ELR (cell line): ENCODE measurements at places on chromosomes 7 and 10.
A peak's percentile ranks its signal among the peaks of the same experiment; 100 is the strongest.

- DNase-seq: no peak
Measured at GRCh38 chr7:97819161-97819560, 53.0 kb downstream of the ASNS start.

DNA sequence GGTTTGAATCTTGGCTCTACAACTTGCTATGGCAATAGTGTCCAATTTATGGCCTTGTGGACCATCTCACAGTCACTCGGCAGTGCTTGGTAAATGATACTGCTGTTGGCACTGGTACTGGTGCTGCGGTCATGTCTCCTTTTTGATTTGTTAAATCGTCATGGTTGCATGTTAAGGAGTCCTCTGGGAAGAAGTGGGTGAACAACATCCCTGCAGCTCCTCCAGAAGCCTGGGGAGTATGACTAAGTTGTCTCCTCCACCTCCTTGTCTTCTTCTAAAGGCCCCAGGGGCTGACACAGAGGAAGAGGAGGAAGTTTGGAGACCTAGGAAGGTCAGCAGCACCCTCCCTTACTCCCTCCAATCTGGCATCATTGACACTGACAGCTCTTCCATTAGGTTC is 8.5 kb downstream of the ITPRIP start:
- DNase-seq: peak; percentile 92

DNA sequence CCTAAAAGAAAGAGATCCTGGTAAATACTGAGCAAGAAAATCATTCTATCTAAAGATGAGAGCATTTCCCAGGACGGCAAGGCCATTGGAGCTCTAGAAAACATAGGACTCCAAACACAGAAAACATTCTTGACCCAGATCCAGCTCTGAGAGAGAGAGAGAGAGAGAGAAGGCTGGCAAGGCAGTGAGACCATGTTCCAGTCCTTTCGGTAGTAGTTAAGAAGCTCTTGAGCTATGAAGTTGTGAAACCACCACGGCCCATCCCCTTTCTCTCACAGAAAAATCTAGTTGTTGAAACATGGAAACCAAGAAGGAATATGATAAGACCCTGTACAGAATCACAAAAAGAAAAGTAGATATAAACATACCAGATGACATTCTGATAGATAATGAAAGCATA is 212.4 kb upstream of the NPSR1 start:
- no peak for DNase-seq

- no peak for DNase-seq
Measured at GRCh38 chr10:60591119-60591518, 187.2 kb upstream of the CDK1 start.

- DNase-seq: peak; percentile 76
Measured at GRCh38 chr7:106421181-106421762, 136.5 kb upstream of the NAMPT start.

DNA sequence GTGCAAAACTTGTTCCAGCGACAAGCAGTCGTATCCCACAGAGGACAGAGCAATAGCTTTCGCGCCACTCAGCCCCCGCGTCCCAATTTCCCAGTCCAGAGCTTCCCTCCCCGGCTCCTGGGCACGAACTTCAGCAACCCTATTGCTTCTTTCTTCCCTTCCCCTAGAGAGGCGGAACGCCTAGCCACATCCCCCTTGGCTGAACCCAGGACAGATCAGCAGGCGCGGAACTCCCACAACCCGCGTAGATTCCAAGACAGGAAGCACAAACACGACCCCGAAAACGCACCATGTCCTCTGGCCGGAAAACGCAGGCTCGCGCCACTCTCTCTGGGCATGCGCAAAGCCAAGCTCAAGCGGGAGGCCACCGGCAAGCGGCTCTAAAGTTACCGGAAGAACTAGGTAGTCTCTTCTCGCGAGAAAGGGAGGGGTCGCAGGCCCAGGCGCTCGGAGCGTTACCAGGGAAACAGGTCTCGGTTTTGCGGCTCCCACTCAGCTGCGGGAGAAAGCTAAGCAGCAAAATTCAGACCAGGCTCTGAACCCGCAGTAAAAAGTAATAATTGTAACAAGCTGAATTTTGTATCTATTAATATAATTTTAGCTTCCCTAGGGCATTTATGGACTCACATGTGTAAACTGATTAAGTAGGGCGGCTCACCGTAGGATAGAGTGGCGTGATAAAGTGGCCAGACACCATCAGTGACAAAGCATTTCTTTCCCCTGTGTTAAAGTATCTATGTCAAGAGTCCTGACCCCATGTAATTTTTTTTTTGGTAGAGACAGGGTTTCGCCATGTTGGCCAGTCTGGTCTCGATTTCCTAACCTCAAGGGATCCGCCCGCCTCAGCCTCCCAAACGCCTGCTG is at the start of gene TMEM209:
Gene TMEM209, minus strand, starts transcription at position 323 of the 864 bp plus-strand sequence. Its CDS starts 31 bp downstream, at position 292.
- peak; percentile 98 for DNase-seq

DNA sequence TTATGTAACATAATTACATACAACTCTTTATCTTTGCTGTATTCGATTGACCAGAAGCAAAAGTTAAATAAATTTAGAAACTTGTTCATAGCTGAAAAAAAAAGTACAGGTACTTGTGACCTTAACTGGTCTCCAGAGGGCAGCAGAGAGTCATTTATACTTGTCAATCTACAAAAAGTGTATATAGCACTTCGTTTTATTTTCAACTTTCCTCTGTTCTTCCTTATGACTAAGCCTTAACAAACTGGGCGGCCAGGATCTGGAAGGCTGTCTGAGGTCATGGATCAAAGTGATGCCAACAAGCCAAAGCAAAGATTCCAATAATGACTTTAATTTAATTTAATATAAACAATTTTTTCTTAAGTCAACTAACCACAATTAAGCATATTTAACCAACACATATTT is 29.8 kb downstream of the C10orf67 start:
- DNase-seq: peak; percentile 92

DNA sequence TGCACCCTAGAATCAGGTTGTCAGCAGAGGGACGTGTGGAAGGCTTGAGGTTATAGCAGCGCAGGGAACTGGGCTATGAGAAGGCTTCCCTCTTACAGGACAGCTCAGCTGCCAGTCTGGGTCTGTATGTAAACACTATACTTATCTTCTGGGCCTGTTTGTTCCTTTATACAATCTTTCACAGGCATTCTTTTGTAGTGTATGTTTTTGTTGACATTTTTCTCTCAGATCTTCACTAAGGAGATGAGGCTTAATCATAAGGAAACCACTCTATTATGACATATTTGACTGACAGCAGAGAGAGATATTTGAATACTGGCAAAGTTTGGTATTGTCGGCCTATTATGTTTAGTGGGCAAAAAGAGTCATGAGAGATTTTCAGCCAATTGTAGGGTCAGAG is 929 bp downstream of the GBF1 start:
- DNase-seq: peak; percentile 54

- peak; percentile 41 for DNase-seq
Measured at GRCh38 chr7:47329320-47329926, 252.5 kb downstream of the TNS3 start.

DNA sequence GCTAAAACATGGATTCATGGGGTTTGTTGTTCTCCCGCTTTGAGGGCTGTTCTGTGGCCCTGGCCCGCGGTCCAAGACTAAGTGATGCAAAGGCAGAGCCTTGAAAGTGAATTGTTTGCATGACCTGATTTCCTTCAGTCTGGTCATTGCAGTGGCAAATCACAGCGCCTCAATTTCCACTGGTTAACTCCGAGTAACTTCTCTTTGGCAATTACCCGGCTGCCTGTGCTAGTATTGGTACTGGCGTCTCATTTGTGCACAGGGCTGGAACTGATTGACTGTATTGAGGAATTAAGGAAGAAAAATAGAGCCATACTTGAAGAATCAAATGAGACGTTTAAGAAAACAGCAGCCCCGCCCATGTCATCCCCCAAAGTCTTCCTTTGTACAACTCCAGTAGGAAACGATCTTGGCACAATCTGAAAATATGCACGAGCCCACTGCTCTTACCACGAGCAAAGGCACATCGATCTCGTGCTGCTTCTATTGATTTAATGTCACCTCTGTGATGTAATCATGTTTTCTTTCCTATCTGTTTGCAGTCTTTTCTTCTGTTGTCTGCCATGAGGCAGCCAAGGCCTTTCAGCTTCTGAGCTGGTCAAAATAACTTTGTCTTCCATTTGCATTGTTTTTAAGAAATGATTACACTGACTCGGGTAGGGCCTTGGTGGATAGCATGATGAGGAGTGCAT is 60.6 kb upstream of the SHH start:
- no peak for DNase-seq

GRCh38 chr10:46304062-46304461 is 17.3 kb downstream of the ANTXRL start:
- no peak for DNase-seq

GRCh38 chr10:61470740-61471139 is 17.6 kb upstream of the TMEM26 start:
- no peak for DNase-seq

DNA sequence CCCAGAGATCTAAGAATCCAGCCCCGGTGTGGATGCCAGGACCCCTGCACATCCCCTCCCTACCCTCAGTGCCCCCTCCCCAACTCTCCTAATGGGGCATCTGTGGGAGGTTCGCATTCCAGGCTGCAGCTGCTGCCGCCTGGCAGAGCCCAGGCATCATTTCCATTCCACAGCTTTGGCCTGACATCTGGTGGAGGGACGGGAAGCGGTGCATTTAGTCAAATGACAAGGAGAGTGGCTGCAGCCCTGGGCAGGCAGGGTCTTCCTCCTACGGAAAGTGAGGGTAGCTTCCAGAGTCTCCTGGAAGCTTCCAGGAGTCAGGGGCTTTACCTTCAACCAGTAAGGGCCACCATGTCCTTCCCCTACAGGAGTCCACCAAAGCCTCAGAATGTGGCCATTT is 30.8 kb downstream of the PRLHR start:
- DNase-seq: peak; percentile 46

DNA sequence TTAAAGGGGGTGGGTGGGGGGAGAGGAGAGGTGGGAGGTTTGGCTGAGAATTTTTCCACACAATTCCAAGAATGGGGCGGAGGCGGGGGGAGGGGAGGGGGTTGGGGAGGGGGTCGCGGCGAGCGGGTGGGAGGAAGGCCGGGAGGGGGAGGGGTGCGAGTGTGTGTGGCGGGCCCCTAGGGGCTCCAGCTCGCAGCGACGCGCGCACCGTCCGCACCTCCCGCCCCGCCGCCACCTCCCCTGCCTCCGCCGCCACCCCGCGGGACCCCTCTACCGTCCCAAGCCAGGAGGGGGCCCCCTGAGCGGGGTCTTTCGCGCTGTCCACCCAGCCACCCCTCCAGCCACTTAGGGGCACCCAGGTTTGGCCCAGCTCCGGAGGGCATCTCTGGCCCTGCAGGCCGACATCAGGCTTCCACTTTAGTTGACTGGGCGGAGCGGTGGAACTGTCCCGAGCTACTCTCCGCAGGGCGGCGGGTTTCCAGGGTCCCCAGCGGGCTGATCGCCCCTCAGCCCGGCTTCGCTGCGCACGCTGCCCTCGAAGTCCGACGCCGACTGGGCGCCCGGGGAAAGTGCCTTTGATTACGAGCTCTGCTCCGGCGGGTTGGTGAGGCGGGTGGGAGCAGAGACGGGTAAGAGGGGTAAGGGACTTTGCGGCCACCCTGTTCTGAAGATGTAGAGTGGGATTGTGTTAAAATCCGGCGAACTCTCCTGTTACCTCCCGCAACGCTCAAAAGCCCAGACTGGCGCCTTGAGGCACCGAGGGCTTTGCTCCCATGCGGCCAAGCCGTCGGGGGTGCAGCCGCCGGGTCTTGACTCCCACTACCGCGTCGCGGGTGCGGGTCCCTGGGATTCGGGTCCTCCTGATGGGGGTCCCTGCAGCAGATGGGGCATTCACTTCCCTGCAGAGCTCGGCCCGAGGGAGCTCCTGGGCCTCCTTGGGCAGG is 1.8 kb upstream of the VAX1 start:
- no peak for DNase-seq

- DNase-seq: no peak
Measured at GRCh38 chr7:85328456-85328998, 141.7 kb upstream of the SEMA3D start.

DNA sequence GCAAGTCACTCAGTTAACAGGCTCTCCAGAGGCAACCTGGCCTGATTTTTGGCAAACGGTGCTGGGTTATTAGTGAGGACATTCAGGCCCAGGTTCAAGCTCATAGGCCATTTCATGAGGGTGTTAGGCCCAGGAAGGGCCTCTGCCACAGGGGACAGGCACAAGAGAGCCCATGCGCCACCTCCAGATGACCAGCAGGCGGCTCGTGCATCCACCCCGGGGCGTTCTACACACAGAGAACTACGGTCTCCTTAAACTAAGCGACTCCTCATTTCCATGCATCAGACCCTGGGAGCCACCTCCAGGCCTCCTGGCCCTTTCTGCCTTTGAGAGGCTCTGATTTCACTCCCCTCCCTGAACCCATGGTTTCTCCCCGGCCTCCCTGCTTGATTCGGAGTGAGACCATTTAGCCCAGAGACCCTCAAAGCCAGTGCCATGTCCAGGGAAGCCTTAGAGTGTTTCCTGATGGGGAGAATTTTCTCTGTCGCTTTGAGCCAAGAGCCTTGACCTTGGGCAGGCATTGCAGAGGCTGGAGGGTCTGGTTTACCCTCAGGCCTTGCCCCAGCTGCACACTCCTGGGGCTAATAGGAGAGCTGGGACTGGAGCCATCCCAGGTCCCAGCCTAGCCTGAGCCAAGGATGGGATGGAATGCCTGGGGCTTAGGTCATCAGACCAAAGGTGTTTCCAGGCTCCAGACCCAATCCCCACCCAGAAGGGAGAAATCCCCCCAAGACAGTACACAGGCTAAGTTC is 188.0 kb downstream of the GRID1 start:
- peak; percentile 16 for DNase-seq

DNA sequence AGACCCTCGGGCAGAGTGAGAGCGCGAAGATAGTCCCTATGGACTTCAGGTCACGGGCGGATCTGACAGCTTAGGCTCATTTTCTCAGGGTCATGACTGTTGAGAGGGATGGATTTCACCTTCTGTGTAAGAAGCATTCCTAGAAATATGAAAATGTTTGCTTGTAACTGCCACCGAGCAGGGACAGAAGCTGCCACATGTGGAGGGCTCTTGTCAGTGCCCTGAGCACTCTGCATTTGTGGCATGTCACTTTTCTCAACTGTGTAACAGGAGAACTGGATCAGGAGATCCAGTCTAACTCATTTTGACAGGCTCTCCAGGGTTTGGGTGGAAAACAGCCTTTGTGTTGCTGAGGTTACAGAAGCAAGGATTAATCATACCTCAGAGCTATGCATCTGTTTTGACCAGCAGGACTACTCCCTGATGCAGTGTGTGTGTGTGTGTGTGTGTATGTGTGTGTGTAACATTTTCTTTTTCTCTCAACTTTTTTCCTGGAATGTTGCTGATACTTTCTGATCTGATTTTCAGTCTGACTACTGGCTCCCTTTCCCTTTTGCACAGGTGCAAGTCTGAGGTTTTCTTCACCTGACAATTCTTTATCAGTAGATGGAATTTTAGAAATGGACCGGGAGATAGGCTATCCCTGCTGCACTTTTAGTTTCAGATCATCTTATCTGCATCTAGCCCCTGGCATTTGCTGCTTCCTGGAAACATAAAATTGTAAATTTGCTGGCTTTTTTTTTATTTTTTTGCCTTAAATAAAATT is 183.3 kb downstream of the STK31 start:
- DNase-seq: peak; percentile 49

GRCh38 chr10:83961620-83962019 is 177.7 kb upstream of the GHITM start:
- DNase-seq: no peak
